ENCODE measurements at places on chromosomes 7 and 10.

DNA sequence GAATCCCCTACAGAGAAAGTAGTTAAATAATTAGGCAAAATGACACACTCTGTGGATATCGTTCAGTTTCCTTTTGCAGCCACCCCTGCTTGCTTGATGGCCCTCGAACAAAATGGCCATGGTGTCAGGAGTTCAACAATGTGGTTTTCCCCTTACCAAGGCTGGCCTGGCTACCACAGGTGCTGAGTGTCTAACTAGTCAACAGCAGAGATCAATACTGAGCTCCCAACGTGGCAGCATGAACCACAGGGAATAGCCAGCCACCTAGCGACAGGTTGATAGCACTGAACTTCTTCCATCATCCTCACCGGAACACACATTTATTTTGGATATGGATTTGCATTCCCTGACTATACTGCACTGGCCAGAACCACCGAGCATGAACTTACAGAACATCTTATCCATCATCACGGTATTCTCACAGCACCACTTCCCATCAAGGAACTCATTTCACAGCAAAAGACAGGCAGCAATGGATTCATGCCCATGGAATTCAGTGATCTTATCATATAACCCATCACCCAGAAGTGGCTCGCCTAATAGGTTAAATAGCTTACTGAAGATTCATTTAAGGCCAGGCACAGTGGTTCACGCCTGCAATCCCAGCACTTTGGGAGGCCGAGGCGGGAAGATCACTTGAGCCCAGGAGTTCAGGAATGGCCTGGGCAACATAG lies 6.3 kb downstream of the C10orf67 start:
- no peak for DNase-seq

DNA sequence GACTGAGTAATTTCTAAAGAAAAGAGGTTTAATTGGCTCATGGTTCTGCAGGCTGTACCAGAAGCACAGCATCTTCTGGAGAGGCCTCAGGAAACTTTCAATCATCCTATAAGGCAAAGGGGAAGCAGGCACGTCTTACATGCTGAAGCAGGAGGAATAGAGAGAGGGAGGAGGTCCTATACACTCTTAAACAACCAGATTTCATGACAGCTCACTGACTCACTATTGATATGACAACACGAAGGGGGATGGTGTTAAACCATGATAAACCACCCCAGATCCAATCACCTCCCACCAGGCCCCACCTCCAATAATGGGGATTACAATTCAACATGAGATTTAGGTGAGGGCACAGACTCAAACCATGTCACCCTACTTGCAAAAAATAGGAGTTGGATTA lies 201.5 kb downstream of the CDK14 start:
- DNase-seq, result no peak

DNA sequence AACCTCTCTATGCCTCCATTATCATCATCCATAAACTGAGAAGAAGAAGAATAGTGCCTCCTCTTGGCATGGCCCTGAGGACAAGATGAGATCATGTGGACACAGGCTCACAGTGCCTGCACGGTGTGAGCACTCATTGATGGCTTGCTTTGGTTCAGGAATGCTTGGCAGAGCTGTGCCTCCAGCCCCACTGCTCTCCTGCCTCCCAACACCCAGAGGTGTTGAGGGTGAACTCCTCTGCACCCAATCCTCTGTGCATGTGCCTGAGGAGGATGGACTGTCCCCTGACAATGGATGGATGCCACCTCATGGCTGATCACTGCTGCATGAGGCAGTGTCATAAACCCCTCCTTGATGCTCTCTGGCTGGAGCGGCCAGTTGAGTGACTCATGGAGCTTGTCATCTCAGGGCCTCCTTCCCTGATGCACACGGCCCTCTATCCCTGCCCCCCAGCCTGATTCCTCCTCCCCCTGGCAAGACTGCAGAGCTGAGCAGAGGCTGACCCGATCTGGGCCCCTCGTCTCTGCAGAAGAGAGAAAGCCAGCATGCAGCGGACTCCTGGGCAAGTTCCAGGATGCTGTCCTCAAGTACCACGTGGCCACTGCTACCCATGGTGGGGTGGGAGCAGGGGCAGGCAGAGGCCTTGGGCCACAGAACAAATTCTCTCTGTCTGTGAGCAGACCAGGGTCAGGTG lies 136.3 kb downstream of the KCNMA1 start:
- DNase-seq, result no peak

- DNase-seq, result no peak
These were observed 280.5 kb downstream of the SFMBT2 start for GRCh38 chr10:7130191-7130911.

- no peak for DNase-seq
These were observed 90.4 kb upstream of the FAM171A1 start for GRCh38 chr10:15461353-15462108.

DNA sequence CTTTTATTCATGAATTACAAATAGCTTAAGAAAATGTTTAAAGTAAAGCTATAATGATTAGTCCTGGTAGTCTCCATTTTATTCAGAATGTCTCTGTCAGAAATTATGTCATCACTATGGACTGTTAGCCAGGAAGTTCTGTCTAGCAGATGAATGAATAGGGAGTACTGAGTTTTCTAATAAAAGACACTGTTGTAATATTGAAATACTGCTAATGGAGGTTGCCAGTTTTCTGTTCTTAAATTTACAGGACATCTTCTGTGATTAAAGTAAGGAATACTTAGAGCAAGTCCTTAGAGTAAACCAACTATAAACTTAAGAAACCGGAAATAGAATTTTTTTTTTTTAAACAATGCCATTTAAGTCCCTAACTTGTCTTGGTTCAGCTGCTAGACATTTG lies 309.8 kb downstream of the ADK start:
- no peak for DNase-seq

DNA sequence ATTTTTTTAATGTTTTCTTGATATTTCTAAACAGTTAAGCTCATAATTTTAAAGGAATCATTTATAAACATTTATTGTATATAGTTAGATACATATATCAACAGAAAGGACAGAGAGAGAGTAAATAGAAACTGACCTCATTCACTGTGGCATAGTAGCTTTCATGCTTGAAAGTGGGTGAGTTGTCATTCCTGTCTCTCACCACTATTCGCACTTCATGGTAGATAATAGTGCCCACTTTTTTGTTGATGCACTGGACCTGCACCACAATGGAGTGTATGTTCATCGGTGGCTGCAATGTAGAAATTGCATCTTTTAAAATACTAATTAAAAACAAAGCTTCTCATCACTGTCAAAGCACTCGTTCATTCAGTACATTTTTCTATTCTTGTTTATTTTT lies 432.0 kb downstream of the PCDH15 start:
- no peak for DNase-seq

Data from NCI-H1694 treated with DMSO at 0.1 percent for 48 hours (cell line).